ENCODE measurements at places on chromosomes 5 and 9. TPM values are rescaled to one million over a fixed set of nuclear protein-coding genes. Genes with fewer than 3 reads are reported as not detected.
A peak's percentile ranks its signal among the peaks of the same experiment; 100 is the strongest.

- H3K27ac ChIP-seq, result no peak overlapping the region
- no peaks in the 10 kb centered on the region for H3K36me3 ChIP-seq
- no peak for DNase-seq
- H3K27me3 ChIP-seq, result peaks cover 1% of the 10 kb centered on the region
- no peaks in the 10 kb centered on the region for H3K4me1 ChIP-seq
- H3K4me3 ChIP-seq, result no peak overlapping the region
These were observed 97.2 kb downstream of the SPOCK1 start for GRCh38 chr5:137401946-137402345.

- no peaks in the 10 kb centered on the region for H3K27me3 ChIP-seq
- H3K27ac ChIP-seq, result peak overlapping the region; percentile 62
- no peak for DNase-seq
- peaks cover 15% of the 10 kb centered on the region for H3K4me1 ChIP-seq
- H3K36me3 ChIP-seq, result no peaks in the 10 kb centered on the region
These were observed 382.6 kb downstream of the ADGRV1 start for GRCh38 chr5:90941002-90941720.

DNA sequence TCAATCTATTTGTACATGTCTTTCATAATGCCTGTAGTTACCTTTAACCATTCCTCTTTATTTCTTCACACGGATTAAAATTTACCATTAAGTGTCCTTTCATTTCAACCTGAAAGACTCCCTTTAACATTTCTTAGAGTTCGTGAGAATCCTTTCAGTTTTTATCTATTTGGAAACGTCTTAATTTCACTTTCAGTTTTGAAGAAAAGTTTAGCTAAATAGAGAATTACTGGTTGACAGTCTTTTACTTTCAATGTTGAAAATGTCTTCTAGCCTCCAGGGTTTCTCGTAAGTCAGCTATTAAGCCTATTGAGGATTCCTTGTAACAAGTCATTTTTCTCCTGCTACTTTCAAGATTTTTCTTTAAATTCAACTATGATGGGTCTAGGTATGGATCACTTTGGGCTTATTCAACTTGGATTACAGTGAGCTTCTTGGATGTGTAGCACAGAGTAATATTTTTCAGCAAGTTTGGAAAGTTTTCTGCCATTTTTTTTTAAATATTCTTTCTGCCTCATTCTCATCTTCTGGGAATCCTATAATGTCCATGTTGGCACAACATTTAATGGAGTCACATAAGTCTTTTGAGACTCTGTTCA, 48.5 kb downstream of the RFX3 start:
- peaks cover 78% of the 10 kb centered on the region for H3K4me1 ChIP-seq
- peak overlapping the region; percentile 82 for H3K27ac ChIP-seq
- H3K27me3 ChIP-seq, result no peaks in the 10 kb centered on the region
- H3K4me3 ChIP-seq, result peak overlapping the region; percentile 77
- H3K36me3 ChIP-seq, result peaks cover 15% of the 10 kb centered on the region

Gene PIP5K1B
- total RNA-seq, result 77.4 TPM

DNA sequence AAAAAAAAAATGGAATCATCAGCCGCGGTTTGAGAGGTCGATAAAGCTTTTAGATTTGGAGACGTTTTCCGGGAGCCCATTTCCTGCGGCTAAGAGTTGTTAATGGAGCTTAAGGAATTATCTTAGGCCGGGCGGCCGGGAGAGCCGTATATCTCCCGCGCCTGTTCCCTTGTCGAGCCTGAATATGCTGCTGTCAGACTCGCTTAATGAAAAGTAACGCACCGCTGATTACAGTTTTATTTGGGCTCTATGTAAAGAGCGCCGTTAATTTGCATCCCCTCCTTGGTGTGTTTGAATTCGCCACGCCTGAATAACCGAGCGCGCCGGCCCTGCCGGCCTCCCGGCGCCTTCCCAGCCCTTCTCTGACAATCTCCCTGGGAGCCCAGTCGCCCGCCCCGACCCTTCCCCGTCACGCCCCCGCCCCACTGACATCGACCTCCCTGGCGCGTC, 7.9 kb downstream of the IRX4 start:
- H3K27me3 ChIP-seq, result peaks cover 49% of the 10 kb centered on the region
- H3K4me1 ChIP-seq, result no peaks in the 10 kb centered on the region
- no peak overlapping the region for H3K4me3 ChIP-seq
- no peak for DNase-seq
- no peak overlapping the region for H3K27ac ChIP-seq

- DNase-seq, result no peak
- H3K4me1 ChIP-seq, result peaks cover 27% of the 10 kb centered on the region
- H3K27ac ChIP-seq, result peak overlapping the region; percentile 45
- no peaks in the 10 kb centered on the region for H3K27me3 ChIP-seq
These were observed 189.7 kb downstream of the GNAQ start for GRCh38 chr9:77841739-77842386.

Gene PAEP
- not detected for total RNA-seq

Gene FAM78A
- total RNA-seq, result 52.8 TPM

DNA sequence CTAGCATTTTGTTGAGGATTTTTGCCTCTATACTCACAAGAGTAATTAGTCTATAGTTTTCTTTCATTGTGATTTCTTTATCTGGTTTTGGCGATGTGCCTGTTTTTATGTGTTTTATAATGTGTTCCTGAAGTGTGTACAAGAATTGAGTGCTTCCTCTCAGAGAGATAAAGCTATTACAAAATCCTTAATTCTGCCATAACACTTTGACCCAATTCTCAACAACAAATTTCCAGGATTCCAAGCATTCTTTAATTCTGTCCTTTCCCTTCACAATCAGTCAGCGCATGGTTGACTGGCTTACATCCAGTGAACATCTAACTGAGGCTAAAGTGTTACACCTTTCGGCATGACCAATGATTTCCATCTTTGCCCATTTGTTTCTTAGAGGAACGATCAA, 282.9 kb upstream of the MVB12B start:
- H3K4me1 ChIP-seq, result no peaks in the 10 kb centered on the region
- no peak for DNase-seq
- no peaks in the 10 kb centered on the region for H3K36me3 ChIP-seq

DNA sequence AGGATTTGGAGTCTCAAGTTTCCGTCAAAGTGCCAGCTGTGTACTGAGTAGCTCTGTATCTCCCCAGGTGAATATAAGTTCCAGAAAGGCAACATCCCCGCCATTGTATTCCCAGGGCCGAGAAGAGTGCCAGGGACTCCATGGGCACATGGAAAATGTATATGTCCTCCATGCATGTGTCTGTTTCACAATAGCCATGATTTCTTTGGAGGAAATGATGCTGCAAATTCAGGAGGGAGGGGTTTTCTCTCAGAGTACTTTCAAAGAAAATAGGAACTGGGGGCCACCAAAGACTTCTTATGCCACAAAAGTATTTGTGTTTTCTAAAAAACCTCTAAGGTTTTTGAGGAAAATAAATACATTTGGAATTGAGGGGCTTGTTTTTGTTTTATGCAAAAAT, 524.6 kb downstream of the BNC2 start:
- H3K27ac ChIP-seq, result no peak overlapping the region
- peaks cover 3% of the 10 kb centered on the region for H3K27me3 ChIP-seq
- no peak for DNase-seq
- H3K36me3 ChIP-seq, result no peaks in the 10 kb centered on the region

Gene TERT
- 12.5 TPM for total RNA-seq

GRCh38 chr9:99078717-99079116, 26.2 kb upstream of the TGFBR1 start:
- peaks cover 3% of the 10 kb centered on the region for H3K27me3 ChIP-seq
- peaks cover 50% of the 10 kb centered on the region for H3K4me1 ChIP-seq
- H3K4me3 ChIP-seq, result no peak overlapping the region

DNA sequence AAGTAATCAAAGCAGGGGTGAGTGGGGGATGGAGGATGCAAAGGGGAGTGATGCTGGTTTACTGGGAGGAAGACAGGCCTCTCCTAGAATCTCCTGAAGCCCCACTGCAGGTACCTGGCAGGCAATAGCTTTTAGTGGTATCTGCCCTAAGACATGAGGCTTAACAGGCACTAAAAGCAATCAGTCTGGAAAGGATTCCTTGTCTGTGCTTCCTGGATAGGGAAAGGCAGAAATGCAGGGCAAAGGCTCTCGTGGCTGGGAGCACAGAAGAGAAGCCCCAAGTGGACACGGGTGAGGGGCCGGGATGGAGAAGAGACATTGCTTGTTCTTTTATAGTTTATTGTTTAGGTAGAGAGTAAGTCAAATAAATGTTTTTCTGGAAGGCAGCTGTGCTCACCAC, 40.1 kb downstream of the CCNJL start:
- H3K4me3 ChIP-seq, result no peak overlapping the region
- peaks cover 4% of the 10 kb centered on the region for H3K4me1 ChIP-seq
- no peak for DNase-seq
- H3K27ac ChIP-seq, result no peak overlapping the region

DNA sequence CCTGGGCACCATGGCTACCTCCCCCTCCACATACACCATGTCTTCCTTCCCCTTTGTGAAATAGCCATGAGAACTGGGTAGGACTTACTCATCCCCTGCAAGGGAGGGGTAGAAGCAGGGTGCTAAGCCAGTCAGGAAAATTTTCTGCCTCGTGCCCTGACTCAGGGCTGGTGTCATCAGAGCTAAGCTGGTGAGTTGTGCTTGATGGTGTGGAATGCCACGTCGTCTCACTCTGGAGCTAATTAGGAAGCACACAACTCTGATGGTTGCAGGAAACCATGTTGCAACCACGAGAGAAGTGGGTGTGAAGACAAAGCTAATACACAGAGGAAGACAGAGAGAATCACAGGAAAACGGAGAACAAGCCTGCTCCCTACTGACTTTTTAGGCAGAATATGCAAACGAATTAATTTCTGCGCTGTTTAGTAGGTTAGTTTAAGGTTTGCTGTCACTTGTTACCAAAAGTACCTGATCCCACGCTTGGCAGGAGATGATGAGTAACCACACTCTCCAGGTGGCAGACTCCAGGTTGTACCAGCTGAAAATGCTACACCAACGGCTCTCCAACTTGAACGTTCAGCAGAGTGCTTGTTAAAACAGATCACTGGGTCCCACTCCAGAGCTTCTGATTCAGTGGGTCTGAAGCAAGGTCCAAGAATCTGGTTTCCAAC, 54.5 kb downstream of the STK10 start:
- no peaks in the 10 kb centered on the region for H3K27me3 ChIP-seq
- peaks cover 24% of the 10 kb centered on the region for H3K36me3 ChIP-seq
- peak overlapping the region; percentile 67 for H3K4me3 ChIP-seq
- peaks cover 34% of the 10 kb centered on the region for H3K4me1 ChIP-seq

Gene C5orf58
- not detected for total RNA-seq

DNA sequence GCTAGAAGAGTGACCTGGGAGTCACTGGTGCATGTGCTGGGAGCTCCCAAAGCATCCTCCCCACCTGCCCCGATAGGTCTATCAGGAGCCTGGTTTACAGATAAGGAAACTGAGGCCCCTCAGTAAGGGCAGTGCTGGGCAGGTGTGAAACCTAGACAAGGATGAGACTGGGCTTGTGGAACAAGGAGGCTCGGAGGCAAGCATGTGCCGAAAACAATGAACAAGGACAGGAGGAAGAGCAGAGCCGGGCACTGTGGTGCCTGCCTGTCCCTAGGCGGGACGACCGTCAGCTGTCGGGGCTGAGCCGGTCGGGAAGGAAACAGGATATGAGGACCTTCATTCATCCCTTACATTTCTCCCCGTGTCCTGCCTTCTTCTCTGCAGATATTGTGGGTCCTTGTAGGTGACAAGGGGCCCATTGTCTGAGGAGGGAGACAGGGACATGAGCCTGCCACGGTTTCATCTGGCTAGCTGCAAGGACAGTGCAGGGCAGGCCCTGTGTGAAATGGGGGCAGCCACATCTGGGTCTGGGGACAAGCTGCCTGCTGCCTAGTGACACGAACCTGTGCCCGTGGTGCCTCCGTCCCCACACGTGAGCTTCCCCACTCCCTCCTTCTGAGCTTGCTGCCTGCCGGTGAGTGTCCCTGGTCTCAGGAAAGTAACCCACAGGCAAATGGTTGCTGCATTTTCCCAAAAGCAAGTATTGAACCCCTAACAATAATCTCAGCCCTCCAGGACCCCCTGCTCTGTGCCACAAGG, 18.6 kb downstream of the FGD3 start:
- peak overlapping the region; percentile 98 for H3K4me3 ChIP-seq
- peaks cover 21% of the 10 kb centered on the region for H3K36me3 ChIP-seq
- peaks cover 80% of the 10 kb centered on the region for H3K4me1 ChIP-seq
- H3K27me3 ChIP-seq, result no peaks in the 10 kb centered on the region
- no peak for DNase-seq

GRCh38 chr9:447230-448025, 232.8 kb downstream of the DOCK8 start:
- H3K36me3 ChIP-seq, result peaks cover 64% of the 10 kb centered on the region
- H3K4me3 ChIP-seq, result peak overlapping the region; percentile 53
- H3K27ac ChIP-seq, result peak overlapping the region; percentile 76
- peak; percentile 74 for DNase-seq
- no peaks in the 10 kb centered on the region for H3K27me3 ChIP-seq

Gene SMC5
- total RNA-seq, result 53.6 TPM

All from activated T-helper 1 cell treated with anti-CD3 and anti-CD28 coated beads, Interleukin-12 subunit alpha, Interleukin-12 subunit beta, Interleukin-2, Interleukin-4 antibody, amounts not matched to agents 30 ng/mL and 10 ng/mL and 1 ng/mL, durations not matched to agents 14 hours and 24 hours and 36 hours (primary cell).